ENCODE measurements at places on chromosomes 3 and 15. TPM values are rescaled to one million over a fixed set of nuclear protein-coding genes. Genes with fewer than 3 reads are reported as not detected.

DNA sequence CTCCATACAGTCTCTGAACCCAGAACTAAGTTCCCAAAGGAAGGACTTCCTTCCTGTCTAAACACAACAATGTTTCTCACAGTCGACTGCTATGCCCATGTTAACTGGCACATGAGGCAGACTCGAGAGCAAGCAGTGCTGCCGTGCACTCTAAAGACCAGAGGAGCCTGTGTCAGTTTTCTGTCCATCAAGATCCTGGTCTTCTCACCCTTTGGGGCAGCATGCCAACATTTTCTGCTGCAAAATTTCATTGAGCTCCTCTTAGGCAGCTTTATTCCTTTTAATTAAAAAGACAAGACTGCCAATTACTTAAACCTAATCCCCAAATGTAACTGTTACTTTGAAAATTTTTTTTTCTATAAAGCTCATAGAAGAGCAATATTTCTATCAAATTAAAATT, 205.1 kb downstream of the GAP43 start:
- no peak for DNase-seq

GRCh38 chr3:108092501-108092900, 1.7 kb upstream of the CD47 start:
- no peak for DNase-seq

DNA sequence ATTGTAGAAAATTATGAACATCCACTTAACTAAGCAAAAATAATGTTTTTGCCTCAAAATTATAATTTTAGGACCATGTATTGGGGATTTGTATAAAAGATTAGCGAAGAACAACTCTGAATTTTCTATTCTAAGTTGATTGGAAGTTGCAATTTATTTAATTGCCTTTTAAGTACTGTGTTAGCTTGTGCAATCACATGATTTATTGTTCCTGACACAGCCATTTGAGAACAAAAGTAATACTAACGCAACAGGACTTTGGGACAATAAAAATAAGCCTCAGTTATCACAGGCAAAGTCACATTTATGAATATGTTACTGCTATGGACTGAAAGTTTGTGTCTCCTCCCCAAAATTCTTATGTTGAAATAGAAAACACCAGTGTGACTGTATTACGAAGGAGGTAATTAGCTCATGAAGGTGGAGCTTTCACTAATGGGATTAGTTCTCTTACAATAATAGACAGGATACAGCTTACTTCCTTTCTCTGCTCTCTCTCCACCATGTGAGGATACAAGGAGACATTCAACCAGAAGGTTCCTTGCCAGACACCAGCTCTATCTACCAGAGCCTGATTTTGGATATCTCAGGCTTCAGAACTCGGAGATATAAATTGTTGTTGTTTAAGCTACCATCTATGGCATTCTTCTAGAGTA, 745.9 kb downstream of the ZBBX start:
- no peak for DNase-seq

DNA sequence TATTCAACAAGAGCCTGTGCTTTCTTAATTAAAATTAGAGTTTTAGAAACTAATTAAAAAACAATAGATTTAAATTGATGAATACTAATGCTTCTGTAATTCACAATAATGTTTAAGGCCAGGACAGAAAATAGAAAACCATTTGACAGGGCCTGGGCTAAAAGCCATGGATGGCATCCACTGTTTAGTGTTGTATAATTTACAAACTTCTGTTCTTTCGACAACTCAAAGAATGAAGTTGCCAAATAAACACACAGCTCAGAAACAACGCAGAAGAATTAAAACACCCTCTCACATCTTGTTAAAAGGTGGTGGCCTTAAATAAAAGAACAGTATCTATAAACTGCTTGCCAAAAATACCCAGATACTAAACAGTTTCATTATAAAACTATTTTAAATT, 347.5 kb downstream of the MECOM start:
- DNase-seq = no peak

- no peak for DNase-seq
Measured at GRCh38 chr15:76470691-76471090, 134.1 kb downstream of the ISL2 start.

GRCh38 chr3:4956738-4957137, 22.5 kb upstream of the BHLHE40 start:
- DNase-seq = no peak

DNA sequence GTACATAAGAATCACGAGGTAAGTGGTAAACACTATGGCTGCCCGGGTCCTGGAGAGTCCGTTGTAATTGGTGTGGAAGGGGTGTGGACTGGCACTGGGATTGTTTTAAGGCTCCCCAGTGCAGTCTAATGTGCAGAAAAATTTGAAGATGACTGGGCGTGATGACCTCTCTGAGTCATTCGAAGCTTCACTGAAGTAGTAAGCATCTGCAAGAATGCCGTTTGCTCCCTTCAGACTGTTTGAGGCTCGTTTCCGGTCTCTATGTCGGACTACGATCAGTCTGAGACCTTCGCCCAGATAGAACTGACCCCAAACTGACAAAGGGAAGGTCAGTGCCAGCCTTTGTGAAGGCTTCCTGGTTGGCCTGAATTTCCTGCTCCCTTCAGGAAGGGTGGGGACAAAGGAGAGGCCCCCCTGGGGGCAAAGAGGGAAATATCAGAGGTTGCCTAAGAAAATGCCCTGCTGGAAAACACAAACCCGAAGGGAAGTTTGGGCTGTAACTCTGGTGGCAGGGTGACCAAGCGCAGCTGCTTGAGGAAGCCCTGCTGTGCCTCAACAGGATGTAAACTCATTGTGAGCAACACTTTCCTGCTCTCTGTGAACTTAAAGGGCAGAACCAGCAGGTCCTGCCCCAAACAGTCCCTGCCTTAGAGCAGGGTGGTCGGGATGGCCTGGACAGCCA, 34.6 kb downstream of the BTD start:
- DNase-seq = peak; percentile 31

DNA sequence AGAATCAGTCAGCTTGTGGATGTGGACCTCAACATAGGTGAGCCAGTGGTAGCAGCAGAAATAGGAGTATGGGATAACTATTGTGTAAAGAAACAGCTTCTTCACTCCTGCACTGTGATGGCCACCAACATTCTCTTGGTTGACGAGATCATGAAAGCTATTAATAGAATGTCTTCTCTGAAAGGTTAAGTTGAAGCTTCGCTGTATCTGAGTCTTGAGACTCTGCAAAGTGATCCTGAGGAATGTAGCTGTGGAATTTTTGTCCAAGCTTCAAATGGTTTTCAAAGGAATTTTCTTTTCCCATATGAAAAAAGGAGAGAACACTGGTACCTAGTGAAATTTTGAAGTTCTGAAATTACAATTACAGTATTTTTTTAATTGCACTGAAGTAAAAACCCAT, 146.3 kb downstream of the GMNC start:
- DNase-seq = no peak

- no peak for DNase-seq
Measured at GRCh38 chr3:15955968-15956367, 158.2 kb upstream of the ANKRD28 start.

GRCh38 chr3:71088019-71088708, 495.4 kb downstream of the FOXP1 start:
- no peak for DNase-seq

- DNase-seq = no peak
Measured at GRCh38 chr3:64311424-64312061, 86.3 kb upstream of the PRICKLE2 start.

- no peak for DNase-seq
Measured at GRCh38 chr3:153848702-153849101, 272.5 kb upstream of the ARHGEF26 start.

GRCh38 chr15:43187544-43188155, 2.4 kb downstream of the CCNDBP1 start:
- DNase-seq = no peak

DNA sequence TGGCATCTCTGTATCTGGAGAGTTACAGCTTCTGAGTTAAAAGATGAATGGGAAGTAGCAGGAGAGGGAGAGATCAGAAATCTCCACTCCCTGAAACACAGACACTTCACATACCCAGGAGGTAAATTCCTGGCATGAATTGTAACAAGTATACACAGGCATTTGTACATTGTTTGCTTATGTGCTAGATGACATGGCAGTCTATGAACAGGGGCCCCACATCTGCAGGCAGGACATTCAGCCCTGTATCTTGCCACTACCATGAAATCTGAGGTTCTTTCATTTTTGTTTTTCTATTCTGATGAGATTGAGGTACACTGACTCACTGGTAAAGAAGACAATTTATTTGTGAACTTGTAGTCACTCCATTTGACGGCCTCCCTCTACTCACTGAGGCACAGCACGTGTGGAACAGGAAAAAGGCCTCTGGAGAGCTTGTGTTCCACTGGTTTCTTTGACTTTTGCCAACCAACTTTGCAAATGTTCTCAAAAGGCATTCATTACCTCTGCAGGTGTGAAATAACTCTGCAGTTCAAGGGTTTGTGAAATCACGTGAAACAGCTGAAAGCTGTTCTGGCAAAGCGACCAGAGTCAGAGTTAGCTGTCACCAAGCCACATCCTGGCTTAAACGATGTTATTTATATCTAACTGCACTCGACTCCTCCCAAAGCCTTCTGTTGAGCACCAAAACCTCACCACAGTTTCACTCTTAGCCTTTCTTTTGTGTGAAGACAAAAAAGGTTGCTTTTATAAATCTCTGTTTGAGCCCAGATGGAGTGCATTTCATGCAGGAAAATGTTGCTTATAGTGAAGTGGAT, 401.3 kb upstream of the CFAP20DC start:
- DNase-seq = no peak

DNA sequence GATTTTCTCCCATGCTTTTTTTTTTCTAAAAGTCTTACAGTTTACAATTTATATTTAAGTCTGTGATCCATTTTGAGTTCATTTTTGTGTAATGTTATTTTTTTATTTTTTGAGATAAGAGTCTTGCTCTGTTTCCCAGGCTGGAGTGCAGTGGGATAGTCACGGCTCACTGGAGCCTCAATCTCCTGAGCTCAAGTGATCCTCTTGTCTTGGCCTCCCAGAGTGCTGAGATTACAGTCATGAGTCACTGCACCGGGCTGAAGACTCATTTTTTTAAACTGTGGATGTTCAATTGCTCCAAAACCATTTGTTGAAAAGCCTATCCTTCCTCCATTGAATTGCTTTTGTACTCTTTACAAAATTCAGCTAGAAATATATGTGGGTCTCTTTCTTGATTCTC, 19.5 kb downstream of the LNP1 start:
- no peak for DNase-seq

DNA sequence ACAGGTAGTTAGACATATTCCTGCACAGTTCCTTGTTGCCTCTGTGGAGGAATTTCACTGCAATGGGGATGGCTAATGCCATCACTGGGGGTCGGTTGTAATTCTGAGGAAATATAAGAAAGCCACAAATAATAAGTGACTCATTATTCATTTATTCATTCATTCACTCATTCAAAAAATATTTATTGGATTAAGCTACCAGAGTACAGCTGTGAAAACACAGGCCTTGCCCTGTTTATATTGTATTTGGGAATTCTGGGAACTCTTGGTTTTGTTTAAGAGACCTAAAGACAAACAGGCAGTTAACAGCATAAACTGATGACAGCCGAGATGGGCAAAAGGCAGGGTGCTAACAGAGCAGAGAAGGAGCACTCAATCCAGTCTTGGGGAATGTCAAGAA, 23.6 kb downstream of the PTX3 start:
- DNase-seq = no peak

DNA sequence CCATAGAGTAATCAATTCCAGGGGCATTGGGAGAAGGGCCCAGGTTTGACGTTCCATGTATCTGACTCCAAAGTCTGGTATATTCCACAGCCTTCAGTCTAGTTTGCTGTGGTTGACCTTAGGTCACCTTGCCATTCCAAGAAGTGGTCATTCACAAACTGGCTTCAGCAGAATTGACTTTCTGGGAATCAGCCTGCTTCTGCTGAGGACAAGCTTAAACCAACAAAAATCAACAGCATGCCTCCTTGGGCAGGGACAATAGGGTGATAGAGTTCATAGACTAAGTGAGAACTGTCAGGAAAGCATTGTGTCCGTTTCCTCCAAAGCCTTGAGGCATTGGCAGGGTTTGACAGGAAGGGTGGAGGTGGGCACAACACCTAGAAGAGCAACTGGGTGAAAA, 24.1 kb upstream of the NDUFB4 start:
- no peak for DNase-seq

DNA sequence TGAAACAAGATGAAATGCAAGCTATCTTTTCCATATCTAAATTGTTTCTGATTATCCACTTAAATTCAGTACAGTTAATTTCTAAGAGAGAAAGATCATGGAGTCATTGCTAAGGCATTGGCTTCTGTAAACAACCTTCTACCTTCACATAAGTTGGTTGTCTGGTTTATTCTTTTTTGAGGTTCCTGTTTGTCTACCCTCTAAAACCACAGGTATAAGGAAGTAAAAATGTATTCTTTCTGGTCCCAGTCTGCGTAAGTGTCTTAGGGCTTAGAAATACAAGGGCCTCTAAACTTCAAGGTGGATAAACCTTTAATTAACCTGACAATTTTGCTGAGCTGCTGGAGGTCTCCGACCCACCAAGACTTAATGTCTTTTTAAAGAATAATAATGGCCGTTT, 3.6 kb upstream of the ATOSA start:
- no peak for DNase-seq

DNA sequence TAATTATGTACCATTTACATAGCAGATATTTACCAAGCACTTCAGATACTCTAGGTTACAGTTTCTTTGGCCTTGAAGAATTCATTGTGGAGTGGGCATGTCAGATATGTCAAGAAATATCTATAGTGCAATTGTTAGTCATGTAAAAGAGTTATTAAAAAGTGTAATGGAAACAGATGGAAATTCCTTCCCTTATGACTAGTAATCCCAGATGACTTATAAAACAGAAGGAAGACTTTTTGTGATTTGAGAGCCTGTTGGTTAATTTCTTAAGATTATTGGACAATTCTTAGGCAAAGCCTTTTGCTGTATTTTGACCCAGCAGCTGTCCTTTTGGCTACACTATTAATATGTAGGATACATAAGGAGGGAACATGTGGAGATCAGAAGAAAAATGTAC, 708.9 kb upstream of the NECTIN3 start:
- no peak for DNase-seq

DNA sequence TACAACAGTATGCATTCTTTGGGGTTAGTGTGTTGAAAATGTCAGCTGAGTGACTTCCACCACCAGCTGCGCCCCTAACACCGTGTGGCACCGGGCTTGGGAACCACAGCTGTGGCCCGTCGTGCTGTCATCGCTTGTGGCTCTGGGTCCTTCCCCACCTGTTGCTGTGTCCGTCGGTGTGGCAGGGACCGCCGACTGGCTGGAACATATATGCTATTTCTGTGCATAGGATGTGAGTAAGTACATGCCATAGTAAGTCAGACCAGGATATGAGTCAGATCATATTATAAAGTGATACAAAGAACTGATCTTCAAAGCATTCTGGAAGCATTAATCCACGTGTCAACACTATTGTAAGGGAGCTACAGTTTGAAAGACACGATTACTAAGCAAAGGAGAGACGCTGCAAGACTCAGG, 31.9 kb downstream of the EHD4 start:
- DNase-seq = no peak

The STX19 gene
- not detected for total RNA-seq

The EPHB3 gene
- 4.3 TPM for total RNA-seq

The CLRN1 gene
- total RNA-seq = not detected

The CNTN3 gene
- total RNA-seq = 0.62 TPM

The GOLGA6L10 gene
- 0.28 TPM for total RNA-seq

The PGBD4 gene
- total RNA-seq = 1.2 TPM

The PLIN1 gene
- 0.64 TPM for total RNA-seq

The LCMT2 gene
- 9.6 TPM for total RNA-seq

The ERC2 gene
- total RNA-seq = 20.5 TPM

The IL17RE gene
- 0.74 TPM for total RNA-seq
